LHCN-M2 (cell line): ENCODE measurements at places on chromosomes 12 and 14. TPM values are rescaled to one million over a fixed set of nuclear protein-coding genes. Genes with fewer than 3 reads are reported as not detected.

The RAD51AP1 gene
- total RNA-seq: 34.6 and 49.9 TPM in 2 replicates

The TROAP gene
- 30.0 and 32.8 TPM in 2 replicates for total RNA-seq

The DACT1 gene
- 0.90 and 1.5 TPM in 2 replicates for total RNA-seq

The LMO3 gene
- total RNA-seq: 179 and 238 TPM in 2 replicates

The ANKLE2 gene
- 87.2 and 92.0 TPM in 2 replicates for total RNA-seq

The STYK1 gene
- 1.7 and 2.1 TPM in 2 replicates for total RNA-seq

The OTX2 gene
- total RNA-seq: not detected in 2 replicates

The KRT6B gene
- total RNA-seq: not detected in 2 replicates

The YEATS4 gene
- 39.9 and 48.4 TPM in 2 replicates for total RNA-seq

- DNase-seq: no peak
Observed at GRCh38 chr14:70340002-70340401, 19.5 kb downstream of the COX16 start.

DNA sequence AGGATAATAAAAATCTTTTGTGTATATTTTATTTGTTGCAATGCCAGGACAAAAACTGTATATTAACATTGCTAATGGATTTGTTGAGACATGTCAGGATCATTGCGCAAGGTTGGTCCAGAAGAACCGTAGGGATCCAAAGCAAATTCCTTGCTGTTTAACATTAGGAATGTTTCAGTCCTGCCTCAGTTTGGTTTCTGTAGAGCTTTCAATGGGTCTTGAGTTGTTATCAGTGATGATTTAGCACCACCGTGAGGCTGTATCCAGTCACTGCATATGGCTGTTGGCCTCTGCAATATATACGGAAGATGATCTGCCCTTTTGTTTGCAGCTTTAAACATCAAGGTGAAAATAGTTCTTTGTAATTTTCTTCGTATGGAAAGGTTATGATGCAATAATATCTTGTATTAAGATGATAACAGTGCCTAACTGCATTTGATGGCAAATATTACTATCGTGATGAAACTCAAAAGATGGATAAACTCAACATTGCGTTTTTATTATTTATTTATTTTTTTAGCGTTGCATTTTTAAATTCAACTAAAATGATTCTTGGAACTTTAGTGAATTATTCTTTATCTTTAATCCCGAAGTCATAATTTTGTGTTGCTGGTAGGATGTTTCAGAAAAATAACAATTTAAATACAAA, 231.2 kb downstream of the AKAP6 start:
- peak; percentile 84 for DNase-seq

- peak; percentile 0 for DNase-seq
Observed at GRCh38 chr12:101181776-101182175, 28.3 kb downstream of the SLC5A8 start.

DNA sequence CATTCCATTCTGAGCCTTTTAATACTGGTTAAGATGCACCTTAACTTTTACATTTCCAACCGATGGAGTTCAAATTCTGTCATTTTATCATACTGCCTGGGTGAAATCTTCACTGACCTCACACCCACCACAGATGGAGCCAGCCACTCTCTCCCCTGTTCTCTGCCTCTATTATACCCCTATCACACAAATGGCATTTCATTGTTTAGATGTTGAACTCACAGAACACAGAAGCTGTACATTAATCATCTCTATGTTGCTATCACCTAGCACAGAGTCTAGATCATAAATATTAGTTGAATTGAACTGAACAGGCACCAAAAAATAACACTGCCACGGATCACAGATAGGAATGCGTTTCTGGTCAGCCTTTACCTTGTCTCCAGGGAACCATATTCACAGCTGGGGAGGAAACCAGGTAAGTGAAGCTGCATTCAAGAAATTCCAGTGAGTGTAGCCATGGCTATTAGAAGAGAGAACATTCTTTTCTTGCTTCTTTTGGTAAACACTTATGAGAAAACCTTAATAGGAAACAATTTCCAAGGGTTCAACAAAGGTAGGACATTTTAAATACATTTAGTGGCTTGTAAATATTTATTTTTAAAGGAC, 194.9 kb upstream of the RMST start:
- DNase-seq: no peak

DNA sequence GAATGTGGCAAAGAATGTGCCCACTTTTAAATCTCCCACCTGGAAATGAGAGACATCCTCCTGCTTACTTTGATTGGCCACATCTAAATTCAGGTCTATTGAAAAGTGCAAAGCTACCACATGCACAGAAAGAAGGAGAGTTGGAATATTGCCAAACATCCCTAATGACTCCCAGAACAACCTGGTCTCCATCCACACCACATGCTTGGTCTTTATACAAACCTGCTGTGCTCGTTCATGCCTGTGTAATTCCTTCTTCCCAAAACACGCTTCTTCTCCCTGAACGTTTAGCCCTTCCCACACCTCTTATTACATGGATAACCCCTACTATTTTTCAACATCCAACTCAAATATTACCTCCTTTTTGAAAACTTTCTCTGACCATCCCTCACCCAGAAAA, 66.2 kb upstream of the BCL2L14 start:
- no peak for DNase-seq

GRCh38 chr12:78568321-78569020, 296.1 kb upstream of the SYT1 start:
- peak; percentile 2 for DNase-seq

DNA sequence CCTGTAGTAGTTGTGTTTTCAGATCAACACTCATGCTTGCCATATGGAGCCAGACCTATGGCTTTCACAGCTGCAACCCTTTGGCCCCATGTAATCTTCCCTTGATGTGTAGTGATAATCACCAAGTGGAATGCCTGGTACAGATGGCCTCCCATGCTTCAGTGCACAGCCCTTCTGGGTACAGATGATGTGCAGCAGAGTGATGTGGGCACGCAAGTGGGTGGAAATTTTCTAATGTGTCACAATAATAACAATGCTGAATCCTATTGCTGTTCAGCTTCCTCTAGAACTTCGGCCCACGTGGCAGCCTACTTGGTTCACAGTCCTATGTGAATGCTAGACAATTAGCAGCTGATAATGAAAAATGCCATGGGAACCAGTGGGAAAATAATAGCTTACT, 188.1 kb downstream of the SNAPC1 start:
- DNase-seq: no peak

GRCh38 chr12:49322708-49323523, at the start of gene TROAP:
Gene TROAP (plus strand): TSS chr12:49323255. CDS start chr12:49323609, 354 bp downstream.
- peak; percentile 99 for DNase-seq

DNA sequence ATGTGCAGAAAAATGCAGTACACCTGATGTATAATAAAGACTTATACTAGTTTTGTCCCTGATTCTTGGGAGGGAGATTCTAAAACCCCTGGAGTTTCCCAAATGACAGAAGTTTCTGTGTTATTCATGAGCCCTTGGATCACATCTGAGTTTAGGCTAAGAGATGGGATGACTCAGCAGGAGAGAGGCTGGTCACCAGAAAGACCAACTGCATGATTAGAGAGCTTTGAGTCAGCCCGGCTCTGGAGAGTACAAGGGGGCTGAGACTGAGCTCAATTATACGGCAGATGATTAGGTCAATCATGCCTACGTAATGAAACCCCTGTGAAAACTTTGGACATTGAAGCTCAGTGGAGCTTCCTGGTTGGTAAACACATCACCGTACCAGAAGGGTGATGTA, 174.2 kb downstream of the SSPN start:
- peak; percentile 93 for DNase-seq

DNA sequence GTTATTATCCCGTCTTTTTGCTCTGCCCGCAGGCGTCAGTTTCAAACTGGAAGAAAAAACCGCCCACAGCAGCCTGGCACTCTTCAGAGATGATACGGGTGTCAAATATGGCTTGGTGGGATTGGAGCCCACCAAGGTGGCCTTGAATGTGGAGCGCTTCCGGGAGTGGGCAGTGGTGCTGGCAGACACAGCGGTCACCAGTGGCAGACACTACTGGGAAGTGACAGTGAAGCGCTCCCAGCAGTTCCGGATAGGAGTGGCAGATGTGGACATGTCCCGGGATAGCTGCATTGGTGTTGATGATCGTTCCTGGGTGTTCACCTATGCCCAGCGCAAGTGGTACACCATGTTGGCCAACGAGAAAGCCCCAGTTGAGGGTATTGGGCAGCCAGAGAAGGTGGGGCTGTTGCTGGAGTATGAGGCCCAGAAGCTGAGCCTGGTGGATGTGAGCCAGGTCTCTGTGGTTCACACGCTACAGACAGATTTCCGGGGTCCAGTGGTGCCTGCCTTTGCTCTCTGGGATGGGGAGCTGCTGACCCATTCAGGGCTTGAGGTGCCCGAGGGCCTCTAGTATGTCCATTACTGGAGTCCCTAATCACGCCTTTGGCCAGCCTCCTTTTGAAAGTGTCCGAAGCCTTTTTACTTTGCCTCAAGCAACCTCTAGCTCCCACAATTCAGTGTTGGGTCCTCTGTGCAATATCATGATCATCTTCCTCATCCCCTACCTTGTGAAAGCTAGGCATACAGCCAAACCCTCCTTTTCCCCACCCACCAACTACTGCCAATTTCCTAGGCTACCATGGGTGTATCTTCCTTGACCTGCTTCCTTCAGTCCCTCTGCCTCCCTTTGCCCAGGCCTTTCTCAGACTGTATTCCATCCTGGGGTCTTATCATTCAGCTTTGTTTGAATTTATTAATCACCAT, 891 bp downstream of the SPRYD4 start:
- DNase-seq: no peak

DNA sequence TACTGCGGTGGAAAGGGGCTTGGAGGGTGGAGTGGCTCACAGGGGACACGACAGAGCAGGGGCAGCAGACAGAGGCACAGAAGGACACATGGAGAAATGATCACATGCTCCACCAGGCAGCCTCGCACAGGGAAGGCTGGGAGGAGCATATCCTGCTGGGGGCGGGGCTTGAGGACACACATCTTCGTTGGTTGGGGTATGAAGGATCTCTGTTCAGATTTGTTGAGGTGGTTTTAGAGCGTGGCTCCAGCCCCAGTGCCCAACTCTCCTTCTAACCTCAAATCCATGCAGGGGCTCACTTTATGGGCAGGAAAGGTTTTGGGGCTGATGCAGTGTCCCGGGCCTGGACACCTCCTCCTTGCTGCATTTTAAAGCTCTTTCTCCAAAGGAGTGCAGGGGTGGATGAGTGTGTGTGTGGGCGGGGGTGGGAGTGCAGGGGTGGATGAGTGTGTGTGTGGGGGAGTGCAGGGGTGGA, 733 bp upstream of the P3H3 start:
- DNase-seq: peak; percentile 84

- DNase-seq: no peak
Observed at GRCh38 chr12:9590441-9590840, 17.3 kb downstream of the KLRB1 start.

GRCh38 chr12:44863867-44864266, 12.2 kb downstream of the NELL2 start:
- no peak for DNase-seq

- no peak for DNase-seq
Observed at GRCh38 chr12:48198672-48198971, 4.5 kb downstream of the OR10AD1 start.

DNA sequence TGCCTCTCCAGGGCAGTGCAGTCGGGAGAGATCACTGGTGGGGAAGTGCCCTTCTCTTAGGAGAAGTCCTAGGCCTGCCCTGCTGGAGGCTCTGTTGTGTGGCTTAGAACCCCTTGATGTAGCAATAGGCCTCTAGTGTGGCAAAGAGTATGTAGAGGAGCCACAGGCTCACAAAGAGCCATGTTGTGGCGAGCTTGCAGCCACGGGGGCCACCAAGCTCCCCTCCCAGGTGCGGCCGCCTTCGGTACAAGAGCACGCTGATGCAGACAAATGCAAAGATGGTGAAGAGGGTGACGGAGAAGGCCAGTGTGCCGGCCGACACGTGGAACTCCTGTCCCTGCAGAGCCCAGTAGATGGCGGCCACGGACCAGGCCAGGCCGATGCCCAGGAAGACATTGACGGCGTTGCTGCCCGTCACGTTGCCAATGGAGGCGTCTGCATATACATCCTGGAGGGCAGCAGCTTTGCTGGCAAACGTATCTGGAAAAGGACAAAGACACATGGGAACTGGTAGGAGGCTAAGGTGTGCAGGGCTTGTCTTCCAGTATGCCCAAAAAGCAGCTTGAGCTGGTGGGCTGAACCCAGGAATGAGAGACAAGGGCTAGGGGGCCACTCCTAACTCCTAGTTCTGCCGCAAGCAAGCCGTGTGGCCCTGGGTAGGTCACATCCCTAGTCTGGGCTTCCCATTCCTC, 142.8 kb downstream of the SLC8A3 start:
- peak; percentile 34 for DNase-seq

- no peak for DNase-seq
Observed at GRCh38 chr14:103625356-103626095, 3.5 kb upstream of the KLC1 start.

DNA sequence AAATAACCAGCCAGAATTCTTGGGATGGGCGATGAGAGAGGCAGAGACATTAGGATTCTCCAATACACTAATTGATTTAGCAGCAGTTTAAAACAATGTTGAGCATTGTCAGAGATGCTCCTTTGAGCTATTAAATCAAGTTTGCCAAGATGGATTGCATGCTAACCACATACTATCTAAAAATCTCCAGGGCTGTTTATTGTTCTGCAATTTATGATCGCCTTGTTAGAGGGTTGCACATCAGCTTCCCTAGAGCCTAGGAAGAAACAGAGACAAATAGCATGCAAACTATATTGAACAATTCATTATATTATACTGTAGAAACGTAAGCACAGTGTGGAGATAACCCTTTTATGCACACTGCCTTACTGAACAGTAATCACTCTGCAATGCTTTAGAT, 599.9 kb downstream of the SOX5 start:
- no peak for DNase-seq

- no peak for DNase-seq
Observed at GRCh38 chr12:117384735-117385134, 23.3 kb upstream of the NOS1 start.

DNA sequence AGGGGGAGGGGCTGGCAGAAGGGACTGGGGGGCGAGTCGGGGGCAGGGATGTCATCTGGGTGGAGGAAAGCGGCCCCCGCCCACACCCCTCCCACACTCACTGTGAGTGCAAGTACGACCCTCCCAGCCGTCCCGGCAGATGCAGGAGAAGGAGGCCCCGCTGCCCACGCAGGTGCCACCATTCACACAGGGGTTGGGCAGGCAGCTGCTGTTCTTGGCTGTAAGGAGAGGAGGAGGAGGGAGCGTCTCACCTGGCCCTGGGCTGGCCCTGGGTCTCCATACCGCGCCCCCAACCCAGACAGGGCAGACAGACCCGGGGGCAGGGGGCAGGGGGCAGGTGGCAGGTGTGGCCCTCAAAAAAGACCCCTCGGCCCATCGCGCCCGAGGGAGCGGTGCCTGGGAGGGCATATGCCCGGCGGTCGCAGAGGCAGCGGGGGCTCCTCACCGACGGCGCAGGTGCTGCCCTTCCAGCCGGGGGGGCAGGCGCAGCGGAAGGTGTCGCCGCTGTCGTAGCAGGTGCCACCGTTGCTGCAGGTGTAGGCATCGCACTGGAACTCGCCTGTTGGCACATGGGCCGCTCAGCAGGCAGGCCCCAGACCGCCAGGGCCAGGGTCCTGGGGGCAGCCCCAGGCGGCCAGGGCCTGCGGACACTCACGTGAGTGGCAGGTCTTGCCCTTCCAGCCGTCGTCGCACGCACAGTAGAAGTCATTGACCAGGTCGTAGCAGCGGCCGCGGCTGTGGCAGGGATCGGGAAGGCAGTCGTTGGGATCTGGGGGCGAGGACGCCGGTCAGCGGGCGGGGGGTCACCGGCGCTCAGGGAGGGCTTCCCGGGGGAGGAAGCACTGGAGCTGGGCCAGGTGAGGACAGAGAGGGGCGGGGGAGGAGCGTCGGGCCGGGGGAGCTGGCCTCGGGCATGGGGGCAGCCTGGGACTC, 20.6 kb downstream of the JAG2 start:
- no peak for DNase-seq
